Upper lobe of left lung (tissue), 6 donors: ENCODE measurements at places on chromosomes 3 and 15. TPM values are rescaled to one million over a fixed set of nuclear protein-coding genes. Genes with fewer than 3 reads are reported as not detected.

The C2CD4B gene
- total RNA-seq: 16.8 TPM

The RNF168 gene
- total RNA-seq: 31.8 TPM

The IGDCC3 gene
- not detected for total RNA-seq

The MANF gene
- 50.5 TPM for total RNA-seq

The REC114 gene
- not detected for total RNA-seq

The ZPLD1 gene
- not detected for total RNA-seq

The CHDH gene
- 9.1 TPM for total RNA-seq

The GALNT15 gene
- 11.0 TPM for total RNA-seq

The TMEM212 gene
- 4.9 TPM for total RNA-seq

The ACP3 gene
- 17.5 TPM for total RNA-seq

The DLL4 gene
- 9.5 TPM for total RNA-seq

GRCh38 chr3:48945891-48946549 lies 27.4 kb downstream of the ARIH2 start:
- no peak for DNase-seq

GRCh38 chr3:14319654-14320182 lies 82.7 kb upstream of the SLC6A6 start:
- peak; percentile 69 for DNase-seq

DNA sequence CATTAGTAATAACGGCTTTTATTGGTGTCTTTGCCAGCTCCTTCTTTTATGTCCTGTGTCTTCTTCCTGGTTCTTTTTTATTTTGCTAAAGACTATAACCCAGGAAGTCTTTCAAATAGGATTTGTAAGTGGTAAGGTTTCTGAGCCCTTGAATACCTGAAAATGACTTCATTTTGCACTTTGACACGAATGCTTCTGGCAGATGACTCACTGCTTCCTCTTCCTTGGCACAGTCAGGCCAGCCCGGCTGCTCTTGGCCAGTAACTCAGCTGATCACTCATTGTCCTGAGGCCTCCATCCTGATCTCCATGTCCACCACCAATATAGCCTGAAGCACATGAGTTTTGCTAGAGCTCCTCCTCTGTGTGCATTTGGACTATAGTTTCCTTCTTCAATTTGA lies 48.7 kb upstream of the NR2E3 start:
- DNase-seq: no peak

DNA sequence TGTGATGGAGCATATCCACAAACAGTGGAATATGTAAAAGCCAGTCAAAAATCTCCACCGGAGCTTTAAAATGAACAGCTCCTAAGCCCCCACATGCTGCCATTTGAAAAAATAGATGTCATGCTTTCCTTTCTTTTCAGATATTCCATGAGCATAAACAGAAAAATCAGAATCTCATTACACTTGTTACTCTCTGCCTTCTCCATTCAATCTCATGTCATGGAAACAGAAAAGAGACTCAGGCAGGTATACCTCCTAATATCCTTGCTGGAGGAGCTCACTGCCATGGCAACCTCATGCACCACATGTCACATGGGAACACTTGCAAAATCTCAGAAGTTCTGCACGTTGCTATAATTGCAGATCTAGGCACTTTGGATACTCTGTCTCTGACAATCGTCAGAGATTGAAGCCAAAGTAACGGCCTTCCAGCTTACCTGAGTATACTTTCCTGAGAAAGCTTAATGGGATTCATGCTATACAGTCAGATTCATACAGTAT lies 317.0 kb upstream of the ADAMTS9 start:
- DNase-seq: no peak

- no peak for DNase-seq
These were observed 405.7 kb upstream of the RORA start for GRCh38 chr15:61634837-61635236.

DNA sequence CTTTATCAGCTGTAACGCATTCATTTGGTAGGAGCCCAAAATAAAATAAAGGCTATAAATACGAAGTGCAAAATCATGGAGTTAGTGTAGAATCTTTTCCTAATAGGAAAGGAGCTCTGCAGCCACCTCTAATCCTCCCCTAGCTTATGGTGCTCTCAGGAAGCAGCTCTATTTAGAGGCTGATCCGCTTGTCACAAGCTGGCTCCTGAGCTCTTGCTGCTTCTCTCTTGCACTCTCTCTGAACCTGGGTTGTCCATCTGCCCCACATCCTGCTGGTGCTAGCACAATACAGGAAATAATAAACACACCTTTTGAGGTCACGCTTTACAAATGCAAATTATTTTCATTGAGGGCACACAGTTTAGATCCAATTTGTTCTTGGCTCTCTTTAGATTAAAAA lies 37.3 kb upstream of the BFSP2 start:
- DNase-seq: no peak

DNA sequence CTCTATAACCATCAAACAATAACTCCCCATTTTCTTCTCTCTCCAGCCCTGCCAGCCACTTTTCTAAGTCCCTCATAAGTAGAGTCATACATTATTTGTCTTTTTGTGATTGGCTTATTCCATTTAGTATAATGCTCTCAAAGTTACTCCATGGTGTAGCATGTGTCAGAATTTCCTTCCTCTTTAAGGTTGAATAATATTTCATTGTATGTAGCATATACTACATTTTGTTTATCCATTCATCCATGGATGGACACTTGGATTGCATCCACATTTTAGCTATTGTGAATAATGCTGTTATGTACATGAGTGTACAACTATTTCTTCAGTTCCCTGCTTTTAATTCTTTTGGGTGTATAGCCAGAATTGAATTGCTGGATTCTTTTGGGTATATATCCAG lies 138.4 kb downstream of the ATG7 start:
- DNase-seq: no peak

DNA sequence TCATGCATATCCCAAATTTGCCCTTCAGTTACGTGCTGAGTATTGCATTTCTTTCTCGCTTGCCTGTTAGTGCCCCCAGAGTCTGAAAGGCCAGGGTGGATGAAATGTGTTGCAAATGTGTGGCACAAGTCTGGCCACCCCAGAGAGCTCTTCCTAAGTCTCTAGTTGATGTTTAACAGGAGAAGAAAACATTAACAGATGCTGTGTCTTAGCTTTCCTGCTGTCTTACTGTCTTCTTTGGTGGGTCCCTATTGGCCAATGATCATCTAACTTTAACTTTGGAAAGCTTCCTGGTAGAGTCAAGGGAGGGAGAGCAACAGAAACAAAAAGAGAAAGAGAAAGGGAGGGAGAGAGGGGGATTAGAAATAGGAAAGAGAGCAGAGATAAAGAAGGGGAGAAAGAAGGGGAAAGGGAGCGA lies 76.7 kb upstream of the P3H2 start:
- DNase-seq: no peak

- DNase-seq: peak; percentile 33
These were observed 4.0 kb upstream of the IL17RE start for GRCh38 chr3:9898467-9899241.

DNA sequence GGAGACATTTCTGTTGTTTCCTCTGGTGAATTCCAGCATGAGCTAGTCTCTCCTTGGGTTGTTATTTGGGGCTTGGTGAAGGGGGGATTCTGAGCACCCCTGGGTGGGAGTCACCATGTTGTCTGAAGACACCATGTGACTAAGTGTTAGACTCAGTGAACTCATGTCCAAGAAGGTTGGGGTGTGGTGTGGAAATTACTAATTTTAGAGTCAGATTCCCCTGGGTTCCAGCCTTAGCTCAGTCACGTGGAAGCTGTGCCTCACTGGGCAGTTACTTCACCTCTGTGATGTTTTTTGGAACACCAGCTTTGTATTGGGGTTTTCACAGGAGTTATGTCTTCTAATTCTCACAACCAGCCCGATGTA lies 171.5 kb downstream of the RPLP1 start:
- DNase-seq: no peak

- DNase-seq: no peak
These were observed 13.1 kb downstream of the PLXNA1 start for GRCh38 chr3:126995926-126996512.

DNA sequence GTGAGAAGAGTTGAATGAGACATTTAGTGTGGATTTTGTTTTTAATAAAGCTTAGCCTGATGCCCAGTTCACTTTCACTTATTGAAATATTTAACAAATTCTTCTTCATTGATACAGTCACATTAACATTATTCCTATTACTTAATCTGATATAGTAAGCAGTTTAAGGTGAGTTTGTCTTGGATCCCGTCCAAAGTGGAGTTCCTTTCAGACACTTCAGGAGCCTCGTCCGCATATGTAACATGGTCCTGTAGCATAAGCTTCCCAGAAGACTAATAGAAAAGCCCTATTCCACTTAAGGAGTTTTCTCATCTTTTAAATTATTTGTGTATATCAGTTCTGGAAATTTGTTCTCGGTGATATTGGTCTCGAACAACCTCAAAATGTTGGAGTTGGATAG lies 39.7 kb upstream of the MLF1 start:
- DNase-seq: no peak

DNA sequence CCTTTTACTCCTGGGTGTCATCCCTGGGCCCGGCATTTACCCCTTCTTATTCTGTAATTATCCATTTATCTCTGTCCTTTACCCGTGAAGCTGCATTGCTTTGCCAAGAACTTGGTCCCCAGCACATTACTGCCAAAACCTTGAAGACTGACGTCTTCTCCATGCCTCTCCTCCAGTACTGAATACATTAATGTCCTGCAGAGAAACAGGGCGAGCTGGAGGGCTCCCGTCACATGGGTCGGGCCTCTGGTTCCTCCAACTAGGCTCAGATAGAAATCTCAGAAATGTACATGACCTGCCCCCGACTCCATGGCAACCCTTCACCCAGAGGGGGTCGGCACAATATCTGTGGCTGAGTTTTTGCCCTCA lies 445 bp downstream of the EFCAB12 start:
- no peak for DNase-seq

DNA sequence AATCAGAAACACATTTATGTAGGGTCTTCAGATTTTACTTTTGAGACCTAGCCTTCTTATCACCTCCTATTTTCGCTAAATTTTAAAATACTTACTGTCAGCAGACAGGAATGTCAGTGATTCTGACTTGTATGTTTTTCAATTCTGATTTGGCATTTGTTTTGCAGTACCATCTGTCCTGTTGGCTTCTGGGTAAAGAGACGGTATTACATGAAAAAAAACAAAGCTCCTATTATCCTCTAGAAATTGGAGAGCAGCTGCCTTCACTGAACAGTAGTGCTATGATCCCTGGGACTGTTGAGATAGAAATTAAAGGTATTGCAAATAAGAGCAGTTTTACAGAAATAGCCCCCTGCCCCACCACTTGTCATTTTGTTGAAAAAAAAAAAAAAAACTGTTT lies 8.4 kb downstream of the ARMC8 start:
- no peak for DNase-seq

GRCh38 chr15:30885814-30886213 lies 17.9 kb upstream of the FAN1 start:
- no peak for DNase-seq

DNA sequence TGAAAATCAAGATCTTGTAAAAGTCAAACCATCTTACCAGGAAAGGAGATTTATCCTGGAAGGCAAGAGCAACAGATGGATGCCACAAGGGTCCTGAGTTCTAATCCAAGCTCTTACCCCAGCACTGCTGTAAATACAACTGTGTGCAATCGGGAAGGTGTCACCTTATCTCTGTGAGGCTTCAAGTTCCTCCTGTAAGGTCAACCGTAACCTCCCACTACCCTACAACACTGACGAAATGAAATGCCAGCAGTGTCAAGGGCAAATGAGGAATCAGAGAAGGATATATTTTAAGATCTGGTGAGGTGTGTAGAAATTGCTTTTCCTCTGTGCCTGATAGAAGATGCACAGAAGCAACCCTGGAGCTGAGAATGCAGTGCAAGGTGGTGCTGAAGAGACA lies 207.8 kb downstream of the NTRK3 start:
- no peak for DNase-seq

- DNase-seq: peak; percentile 93
These were observed at the start of gene EIF5A2 for GRCh38 chr3:170908235-170909116. EIF5A2 (minus strand) TSS chr3:170908637; CDS start chr3:170907806, 831 bp downstream.

GRCh38 chr3:116920826-116921610 lies 211.4 kb downstream of the TUSC7 start:
- no peak for DNase-seq

DNA sequence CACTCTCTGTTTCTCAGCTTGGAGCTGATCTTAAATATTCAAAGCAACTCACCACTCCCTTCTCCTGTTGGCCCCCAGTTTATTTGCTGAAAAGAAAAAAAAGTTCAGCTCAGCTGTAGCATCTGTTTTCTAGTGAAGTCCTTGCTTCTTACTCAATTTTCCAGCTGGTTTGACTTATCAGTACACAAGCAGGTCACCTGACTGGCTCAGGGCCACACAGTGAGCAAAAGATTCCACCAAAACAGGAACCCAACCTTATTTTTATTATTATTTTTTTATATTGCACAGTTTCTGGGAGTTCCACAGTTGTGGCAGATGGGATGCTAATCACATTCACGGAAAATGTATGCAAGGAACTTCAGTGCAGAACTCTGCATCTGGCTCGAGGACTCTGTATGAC lies 390.7 kb upstream of the RGMA start:
- DNase-seq: no peak

GRCh38 chr15:89652666-89653065 lies 2.6 kb downstream of the KIF7 start:
- DNase-seq: no peak

- no peak for DNase-seq
These were observed 59.4 kb upstream of the FLNB start for GRCh38 chr3:57948781-57949242.

DNA sequence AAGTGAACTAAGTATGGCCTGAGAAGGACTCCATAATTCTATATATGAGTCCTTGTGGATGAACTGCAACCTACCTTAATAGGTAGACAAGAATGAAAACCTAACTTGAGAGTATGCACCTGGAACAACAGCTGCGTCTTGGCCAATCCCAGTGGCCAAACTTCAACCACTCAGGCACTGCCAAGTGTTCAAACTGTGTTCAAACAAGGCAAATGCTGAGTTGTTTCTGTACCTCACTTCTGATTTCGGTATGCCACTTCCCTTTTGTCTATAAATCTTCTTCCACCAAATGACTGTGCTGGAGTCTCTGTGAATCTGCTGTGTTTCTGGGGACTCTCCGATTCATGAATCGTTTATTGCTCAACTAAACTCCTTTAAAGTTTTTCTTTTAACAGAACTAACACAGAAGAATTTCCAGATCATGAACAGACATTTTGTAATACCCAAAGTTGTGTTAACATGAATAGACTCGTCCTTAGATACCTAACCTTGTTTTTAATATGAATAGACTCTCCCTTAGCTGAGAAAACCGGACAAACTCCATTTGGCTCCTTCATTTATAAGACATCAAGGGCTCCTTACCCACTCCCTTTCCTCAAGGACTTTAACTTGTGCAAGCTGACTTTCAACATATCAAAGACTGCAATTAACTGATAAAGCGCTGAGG lies 4.1 kb downstream of the ZNF717 start:
- no peak for DNase-seq

GRCh38 chr15:50018491-50018890 lies 100.5 kb downstream of the ATP8B4 start:
- DNase-seq: no peak
